ENCODE measurements at places on chromosomes 12 and 14. TPM values are rescaled to one million over a fixed set of nuclear protein-coding genes. Genes with fewer than 3 reads are reported as not detected.

DNA sequence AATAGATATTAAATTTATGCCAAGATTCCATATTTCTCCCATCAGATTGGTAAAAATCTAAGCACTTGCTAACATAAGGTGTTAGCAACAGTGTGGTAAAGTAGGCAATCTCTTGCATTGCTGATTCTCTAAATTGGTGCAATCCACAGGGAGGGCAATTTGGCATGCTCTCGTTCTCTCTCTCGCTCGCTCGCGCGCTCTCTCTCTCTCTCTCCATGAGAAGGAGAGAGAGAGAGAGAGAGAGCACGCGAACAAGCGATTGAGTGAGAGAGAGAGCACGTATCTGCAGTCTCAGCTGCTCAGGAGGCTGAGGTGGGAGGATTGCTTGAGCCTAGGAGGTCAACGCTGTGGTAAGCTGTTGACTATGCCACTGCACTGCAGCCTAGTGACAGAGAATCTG is 25.9 kb downstream of the PSEN1 start:
- no peak for ATAC-seq

Gene NCAPD2
- 24.2 TPM for total RNA-seq

DNA sequence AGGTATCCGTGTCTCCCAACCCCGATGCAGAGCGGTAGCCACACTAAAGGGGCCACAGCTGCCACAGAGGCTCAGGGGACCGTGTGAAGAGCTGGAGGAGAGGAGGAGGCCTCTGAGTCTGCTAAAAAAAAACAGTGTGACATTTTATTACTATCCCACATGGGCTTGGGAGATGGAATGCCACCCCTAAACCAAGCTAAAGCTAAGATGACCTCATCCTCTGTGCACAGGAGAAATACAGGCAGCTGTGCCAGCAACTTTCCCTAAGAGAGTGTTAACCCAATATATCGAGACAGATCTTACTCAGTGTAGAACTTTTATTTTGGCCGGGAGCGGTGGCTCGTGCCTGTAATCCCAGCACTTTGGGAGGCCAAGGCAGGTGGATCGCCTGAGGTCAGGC is 18.0 kb downstream of the BCL2L14 start:
- ATAC-seq, result no peak

Gene SLC7A8
- 56.7 TPM for total RNA-seq

- ATAC-seq, result no peak
These were observed 5.9 kb upstream of the SDS start for GRCh38 chr12:113409462-113410124.

Gene RDH12
- total RNA-seq, result not detected

Gene CCDC177
- total RNA-seq, result not detected

DNA sequence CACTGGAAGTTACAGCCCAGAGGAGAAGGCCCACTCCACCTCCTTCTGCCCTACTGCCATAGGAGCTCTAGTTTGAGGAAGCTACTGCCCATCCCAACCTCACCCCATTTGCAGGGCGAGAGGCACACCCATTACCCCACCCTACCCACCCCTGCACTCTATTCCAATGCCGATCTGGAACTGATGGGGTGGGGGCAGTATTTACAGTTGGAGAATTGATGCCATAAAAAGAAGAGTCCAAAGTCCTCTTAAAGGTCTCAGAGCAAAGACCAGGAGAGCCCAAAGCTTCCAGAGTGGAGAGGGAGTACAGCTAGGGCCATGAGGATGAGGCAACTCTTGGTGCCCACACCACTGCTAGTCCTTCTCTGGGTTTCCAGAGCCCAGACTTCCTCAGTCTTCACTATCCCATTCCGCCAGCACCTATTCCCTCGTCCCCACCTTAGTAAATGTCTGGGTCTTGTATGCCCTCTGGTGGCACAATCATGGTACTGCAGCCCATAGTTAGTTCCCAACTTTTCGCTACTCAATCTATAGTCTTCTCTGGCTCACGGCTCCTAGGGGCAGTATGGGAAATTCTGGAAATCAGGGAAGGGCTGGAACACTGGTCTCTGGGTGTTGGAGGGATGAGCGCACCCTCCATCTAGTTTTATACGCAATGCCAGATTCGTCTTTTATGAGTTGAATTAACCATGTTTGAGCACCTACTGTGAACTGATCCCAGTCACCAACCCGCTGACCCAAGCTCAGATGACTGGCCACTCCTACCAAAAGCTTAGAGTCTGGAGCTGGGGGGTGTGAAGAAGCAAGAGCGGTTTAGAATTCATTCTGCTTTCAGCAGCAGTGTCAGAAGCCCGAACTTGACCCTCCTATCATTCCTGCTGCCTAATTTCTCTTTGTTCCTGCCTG is 6.9 kb upstream of the ADCY6 start:
- ATAC-seq, result peak; percentile 88

Gene GPX2
- total RNA-seq, result not detected

Gene KLRC3
- not detected for total RNA-seq

- ATAC-seq, result no peak
These were observed 22.5 kb upstream of the MANSC4 start for GRCh38 chr12:27802511-27802910.

DNA sequence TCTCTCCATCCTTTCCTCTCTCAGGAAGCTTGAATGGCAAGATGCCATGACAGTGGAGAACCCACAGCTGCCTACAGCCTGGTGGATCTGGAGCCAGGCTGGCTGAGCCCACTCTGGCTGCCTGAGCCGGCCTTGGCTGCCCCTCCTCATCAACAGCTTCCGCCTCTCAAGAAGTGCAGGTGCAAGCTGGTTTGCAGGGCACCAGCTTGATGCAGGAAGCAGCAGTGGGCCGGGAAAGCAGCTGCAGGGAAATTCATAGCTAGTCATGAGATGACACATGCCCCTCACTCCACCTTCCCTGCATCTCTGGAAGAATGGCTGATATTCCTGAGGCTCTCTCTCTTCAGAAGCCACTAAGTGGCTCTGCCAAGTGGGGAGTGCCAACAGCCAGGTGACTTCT is 289.1 kb downstream of the RPS29 start:
- no peak for ATAC-seq

Gene TMEM263
- total RNA-seq, result 48.1 TPM

Gene DDX51
- 12.9 TPM for total RNA-seq

- ATAC-seq, result peak; percentile 98
These were observed at the start of gene CNPY2 for GRCh38 chr12:56315622-56316473. TSS of gene CNPY2 (minus strand) at chr12:56315988. CDS start at chr12:56315217, 771 bp downstream.

- ATAC-seq, result no peak
These were observed 269.7 kb downstream of the RAD51B start for GRCh38 chr14:68089146-68089731.

- ATAC-seq, result no peak
These were observed 61.0 kb upstream of the ZDHHC17 start for GRCh38 chr12:76702946-76703345.

GRCh38 chr12:124698211-124698997 is 131.0 kb upstream of the NCOR2 start:
- ATAC-seq, result no peak

- ATAC-seq, result no peak
These were observed 73.0 kb upstream of the FICD start for GRCh38 chr12:108442067-108442466.

Gene NAA30
- total RNA-seq, result 17.8 TPM

GRCh38 chr12:4201333-4202100 is 72.0 kb upstream of the CCND2 start:
- no peak for ATAC-seq

Gene IGFBP6
- 632 TPM for total RNA-seq

- ATAC-seq, result peak; percentile 79
These were observed 69.7 kb downstream of the SVOP start for GRCh38 chr12:108950991-108951739.

GRCh38 chr14:73243341-73243740 is 6.0 kb downstream of the PAPLN start:
- no peak for ATAC-seq

Gene NTF3
- total RNA-seq, result 9.8 TPM

DNA sequence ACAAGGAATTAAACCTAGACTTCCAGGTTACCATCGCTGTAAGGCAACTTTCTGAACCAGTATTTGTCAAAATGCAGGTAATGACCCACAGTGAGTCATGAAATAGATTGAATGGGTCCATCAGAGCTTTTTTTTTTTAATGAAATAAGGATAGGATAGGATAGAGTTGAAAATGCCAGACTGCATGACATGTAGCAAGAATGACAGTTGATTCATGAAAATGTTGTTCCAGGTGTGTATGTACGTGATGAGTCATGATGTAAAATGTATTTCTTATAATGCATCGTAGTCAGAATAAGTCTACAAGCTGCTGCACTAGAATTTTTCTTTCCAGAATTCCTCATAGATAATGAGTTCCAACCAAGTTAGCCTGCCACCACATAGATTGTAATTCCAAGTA is 184.4 kb upstream of the BCL2L14 start:
- no peak for ATAC-seq

Gene SLC38A4
- total RNA-seq, result not detected

GRCh38 chr12:32533971-32534590 is 134.7 kb downstream of the FGD4 start:
- ATAC-seq, result peak; percentile 95

GRCh38 chr14:75427482-75428229 is at the start of gene JDP2:
TSS of gene JDP2 (plus strand) at chr14:75428022. CDS start at chr14:75437921, 9,899 bp downstream.
- peak; percentile 93 for ATAC-seq

DNA sequence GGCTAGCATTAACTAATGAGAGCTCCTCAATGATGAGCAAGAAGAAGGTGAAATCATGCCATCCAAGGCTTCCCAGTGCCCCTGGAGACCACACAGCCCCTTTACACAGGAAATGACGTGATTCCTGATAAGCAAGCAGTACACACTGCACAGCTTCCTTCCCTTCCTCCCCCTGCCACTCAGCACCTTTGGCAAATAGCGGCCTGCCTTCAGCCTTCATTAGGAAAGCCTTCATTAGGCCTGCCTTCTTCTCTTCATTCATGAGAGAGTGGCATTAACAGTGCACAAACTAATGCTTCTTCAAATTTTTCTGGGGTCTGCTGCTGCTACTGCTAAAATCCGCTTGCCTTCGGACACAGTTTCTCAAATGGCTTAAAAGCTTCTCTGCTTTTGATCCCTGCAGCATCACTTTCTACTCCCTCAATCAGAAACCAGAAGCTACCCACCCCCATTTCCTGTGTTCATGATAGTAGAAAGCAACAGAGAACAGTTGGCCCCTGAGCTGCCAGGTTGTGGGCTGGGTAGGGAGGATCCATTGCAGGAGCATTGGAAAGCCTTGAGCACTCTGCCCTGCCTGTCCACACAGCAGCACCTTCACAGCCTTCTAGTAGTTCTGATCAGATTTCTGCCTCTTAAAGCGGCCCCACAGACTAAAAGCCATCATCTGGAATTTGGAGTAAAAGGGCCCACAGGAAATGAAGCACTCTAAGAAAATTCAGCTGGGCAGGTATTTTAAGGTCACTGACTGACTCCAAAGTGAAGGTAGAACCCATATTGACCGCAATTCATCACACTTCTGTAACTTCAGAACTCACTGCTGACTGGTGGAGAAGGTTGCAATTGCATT is 103.8 kb upstream of the ETV6 start:
- no peak for ATAC-seq

GRCh38 chr14:103314496-103315277 is 19.4 kb upstream of the EIF5 start:
- no peak for ATAC-seq

GRCh38 chr12:27812502-27812901 is 32.5 kb upstream of the MANSC4 start:
- ATAC-seq, result no peak

GRCh38 chr12:46385438-46385837 is 12.9 kb upstream of the SLC38A2 start:
- no peak for ATAC-seq

GRCh38 chr14:44135972-44136371 is 371.1 kb downstream of the FSCB start:
- no peak for ATAC-seq

DNA sequence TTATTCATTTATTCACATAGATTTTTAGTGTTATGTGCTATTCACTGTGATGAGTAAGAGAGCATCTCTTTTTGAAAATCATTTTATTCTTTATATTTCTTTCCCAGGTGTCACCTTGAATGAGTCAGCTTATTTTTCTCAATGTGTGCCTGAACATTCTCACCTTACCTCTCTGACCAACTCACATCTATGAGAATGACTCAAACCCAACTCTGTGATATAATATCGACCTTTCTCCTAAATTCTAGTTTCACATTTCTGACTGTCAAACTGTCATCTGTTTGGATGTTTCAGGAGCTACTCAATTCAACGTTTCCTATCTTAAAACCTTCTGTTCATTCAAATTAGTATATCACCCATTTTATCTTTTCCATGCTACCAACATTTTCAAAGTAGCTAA is 630.8 kb downstream of the RERGL start:
- ATAC-seq, result no peak

GRCh38 chr14:66293533-66294105 is 192.6 kb upstream of the CCDC196 start:
- no peak for ATAC-seq

DNA sequence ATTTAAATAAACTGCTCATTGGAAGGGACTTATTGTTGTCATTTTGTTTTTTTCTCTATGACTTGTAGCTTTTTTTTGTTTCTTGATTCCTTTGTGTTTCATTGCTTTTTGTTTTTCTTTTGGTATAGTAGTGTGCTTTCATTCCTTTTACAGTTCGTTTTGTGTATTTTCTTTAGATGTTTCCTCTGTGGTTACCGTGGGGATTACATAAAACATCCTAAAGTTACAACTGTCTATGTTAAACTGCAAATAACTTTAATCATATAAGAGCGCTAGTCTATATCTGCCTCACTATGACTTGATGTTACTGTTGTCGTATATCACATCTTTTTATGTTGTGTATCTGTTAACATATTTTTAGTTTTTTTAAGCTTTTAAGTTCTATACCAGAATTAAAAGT is 86.9 kb downstream of the ATF7IP start:
- ATAC-seq, result no peak

DNA sequence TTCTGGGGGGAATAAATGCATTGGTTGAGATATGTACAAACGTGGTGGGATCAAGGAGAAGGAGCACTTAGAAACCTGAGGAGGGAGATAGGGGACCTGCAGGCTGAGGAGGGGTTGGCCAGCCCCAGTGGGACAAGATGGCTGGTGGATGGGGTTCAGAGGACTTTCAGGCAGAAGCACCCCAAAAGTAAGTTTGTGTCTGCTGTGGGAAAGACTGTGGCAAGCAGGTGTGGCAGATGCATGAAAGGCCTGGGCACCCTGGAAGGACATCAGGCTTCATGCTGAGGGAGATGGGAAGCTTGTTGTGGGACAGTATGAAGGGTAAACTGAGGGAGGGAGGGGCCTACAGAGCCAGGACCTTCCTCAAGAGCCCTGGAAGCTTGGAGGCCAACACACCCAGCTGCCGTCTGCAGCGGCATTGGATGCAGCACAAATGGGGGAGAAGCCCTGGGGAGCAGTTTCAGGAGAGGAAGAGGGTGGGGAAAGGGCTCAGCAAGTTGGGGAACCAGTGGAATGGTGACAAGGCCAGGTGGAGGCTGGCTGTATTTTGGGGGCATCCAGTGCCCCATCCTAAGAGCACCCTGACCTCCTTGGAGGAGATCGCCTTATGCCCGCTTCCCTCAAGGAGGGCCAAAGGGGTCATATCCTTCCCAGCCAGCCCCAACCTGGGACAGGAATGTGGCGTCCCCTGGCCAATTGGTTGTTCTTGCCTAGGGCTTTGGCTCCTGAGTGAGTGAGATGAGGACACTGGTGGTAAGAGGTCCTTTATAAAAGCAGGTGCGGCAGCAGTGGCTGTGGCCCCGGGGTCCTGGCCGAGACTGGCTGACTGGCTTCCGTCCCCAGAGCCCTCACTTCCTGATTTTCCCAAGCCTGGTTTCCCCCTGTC is 20.7 kb downstream of the NFKBIA start:
- ATAC-seq, result no peak

Gene KRT2
- not detected for total RNA-seq

Measured in gastroesophageal sphincter (tissue), 4 donors.